ENCODE measurements at places on chromosomes 11 and 22. TPM values are rescaled to one million over a fixed set of nuclear protein-coding genes. Genes with fewer than 3 reads are reported as not detected.

The PGA5 gene
- total RNA-seq, result 0.67 TPM

DNA sequence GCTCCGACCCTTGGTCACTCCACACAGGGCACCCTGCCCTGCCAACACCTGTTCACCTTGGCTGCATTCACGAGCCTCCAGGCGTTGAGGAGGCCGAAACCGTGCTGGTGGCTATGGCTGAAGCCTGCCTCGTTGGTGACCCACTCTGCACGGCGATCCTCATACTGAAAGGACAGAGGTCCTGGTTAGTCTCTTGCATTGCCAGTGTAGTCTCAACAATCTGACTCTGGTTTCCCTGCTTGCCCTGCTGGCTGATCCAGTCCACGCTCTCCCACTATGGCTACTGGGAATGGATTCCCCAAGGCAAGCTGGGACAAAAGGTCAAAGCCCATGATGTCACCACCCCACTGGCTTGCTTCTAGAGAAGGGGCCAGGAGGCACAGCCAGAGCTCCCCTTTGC lies 12.9 kb downstream of the PCSK7 start:
- DNase-seq, result no peak
- peaks cover 27% of the 10 kb centered on the region for H3K36me3 ChIP-seq
- H3K4me1 ChIP-seq, result no peaks in the 10 kb centered on the region
- no peak overlapping the region for H3K27ac ChIP-seq

The GVQW3 gene
- total RNA-seq, result 8.1 TPM

DNA sequence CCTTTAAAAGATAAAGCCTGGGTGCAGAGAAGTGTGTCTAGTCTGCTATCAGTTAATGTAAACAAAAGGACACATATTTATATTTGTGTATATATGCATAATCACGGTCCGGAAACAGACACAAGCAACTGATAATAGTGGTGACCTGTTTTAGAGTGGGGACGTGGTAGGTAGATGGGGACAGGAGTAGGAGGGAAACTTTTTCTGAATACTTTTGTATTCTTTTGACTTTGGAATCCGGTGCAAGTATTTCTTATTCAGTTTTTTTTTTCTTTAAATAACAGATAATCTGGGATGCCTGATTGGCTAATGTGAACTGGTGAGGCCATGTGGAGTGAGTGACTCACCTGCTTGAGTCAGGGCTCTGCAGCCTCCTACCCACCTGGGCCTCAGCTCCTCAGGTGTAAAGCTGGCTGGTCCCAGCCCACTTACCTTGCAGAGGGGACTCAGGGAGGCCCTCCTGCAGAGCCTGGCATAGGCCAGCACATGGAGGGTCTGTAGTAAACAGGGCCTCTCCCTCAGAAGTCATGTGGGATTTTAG lies 15.3 kb downstream of the MICAL2 start:
- H3K27me3 ChIP-seq, result no peaks in the 10 kb centered on the region
- H3K27ac ChIP-seq, result no peak overlapping the region
- no peak overlapping the region for H3K4me3 ChIP-seq
- H3K36me3 ChIP-seq, result no peaks in the 10 kb centered on the region
- no peak for DNase-seq

- H3K4me1 ChIP-seq, result no peaks in the 10 kb centered on the region
- DNase-seq, result no peak
- H3K27ac ChIP-seq, result no peak overlapping the region
- no peak overlapping the region for H3K4me3 ChIP-seq
- H3K36me3 ChIP-seq, result no peaks in the 10 kb centered on the region
These were observed 68.2 kb downstream of the USP35 start for GRCh38 chr11:78256962-78257361.

DNA sequence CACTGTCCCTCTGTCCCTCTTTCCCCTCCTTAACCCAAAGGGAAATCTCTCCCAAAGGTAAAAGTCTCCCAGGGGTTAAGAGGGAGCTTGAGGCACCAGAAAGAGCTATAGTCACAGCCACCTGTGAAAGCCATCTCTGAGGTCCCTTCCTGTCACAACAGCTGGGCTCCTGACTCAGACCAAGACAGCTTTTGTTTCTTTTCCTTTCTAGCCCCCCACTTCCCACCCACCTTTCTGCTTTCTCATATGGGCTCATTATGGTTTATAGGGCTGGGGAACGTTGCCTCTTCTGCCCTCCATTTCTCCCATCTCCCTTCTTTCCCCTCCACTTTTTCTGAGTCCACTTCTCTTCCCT lies 19.1 kb downstream of the MIF start:
- peak overlapping the region; percentile 74 for H3K27ac ChIP-seq
- peak overlapping the region; percentile 54 for H3K4me3 ChIP-seq
- H3K36me3 ChIP-seq, result no peaks in the 10 kb centered on the region
- no peak for DNase-seq
- H3K4me1 ChIP-seq, result peaks cover 8% of the 10 kb centered on the region

DNA sequence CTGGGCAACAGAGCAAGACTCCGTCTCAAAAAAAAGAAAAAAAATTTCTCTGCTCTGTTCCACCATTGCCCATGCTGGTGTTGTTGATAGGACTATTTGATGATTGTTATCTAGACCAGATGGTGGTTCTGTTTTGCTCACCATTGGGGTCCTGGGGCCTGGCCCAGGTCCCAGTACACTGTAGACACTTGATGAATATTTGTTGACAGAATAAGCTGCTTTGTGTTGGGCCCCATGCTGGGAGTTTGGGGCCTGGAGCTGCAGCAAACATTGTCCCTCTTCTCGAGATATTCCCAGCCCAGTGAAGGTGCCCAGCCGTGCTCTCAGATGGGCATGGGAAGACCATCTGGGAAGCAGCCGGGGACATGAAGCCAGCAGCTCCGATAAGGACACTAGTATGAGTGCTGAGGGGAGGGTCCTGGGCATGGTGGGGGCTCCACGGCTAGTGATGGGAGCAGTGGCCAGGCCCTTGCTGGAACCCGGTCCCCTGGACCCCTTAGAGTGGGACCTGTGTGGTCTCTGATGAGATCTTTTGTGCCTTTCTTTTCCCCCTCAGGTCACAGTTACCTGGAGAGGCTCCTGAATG lies 13.6 kb downstream of the INCENP start:
- no peaks in the 10 kb centered on the region for H3K27me3 ChIP-seq
- DNase-seq, result no peak
- H3K27ac ChIP-seq, result no peak overlapping the region
- peaks cover 21% of the 10 kb centered on the region for H3K36me3 ChIP-seq

The CD3D gene
- total RNA-seq, result not detected

DNA sequence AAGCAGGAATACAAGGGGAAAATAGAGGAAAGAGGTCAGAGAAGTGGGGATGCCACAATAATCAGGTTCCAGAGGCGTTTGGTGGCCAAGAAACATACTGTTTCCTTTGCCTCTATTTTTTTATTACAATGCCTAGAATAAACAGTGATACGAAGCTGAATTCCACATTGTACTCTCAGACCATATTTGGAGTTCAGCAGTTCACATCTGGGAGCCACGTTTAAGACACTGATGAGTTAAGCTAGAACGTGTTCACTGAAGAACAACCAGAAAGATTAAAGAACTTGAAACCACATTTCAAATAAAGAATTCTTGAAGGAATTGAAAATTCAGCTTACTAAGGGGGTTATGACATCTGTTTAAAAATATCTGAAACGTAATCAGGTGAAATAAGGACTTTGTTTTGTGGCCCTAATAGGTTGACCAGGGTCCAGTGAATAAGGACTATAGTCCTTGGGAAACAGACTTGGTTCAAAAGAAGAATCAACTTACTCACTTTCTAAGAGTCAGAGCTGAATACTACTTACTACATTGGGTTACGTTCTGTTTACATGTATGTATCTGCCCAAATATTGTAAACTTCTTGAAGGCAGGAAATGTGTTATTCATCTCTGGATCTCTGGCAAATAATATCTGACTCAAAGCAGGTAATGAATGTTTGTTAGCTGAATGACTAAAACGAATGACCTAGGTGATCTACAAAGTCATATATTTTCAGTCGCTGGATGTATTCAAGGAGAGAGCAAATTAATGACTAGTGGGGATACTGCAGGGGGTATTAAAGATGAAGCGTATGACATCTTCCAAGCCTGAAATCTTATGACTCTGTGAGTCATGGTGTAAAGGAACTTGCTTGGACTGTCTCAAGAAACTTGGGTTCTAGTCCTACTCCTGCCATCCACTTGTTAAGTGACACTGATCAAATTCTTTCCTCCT lies 247.0 kb upstream of the NARS2 start:
- H3K4me1 ChIP-seq, result no peaks in the 10 kb centered on the region
- no peaks in the 10 kb centered on the region for H3K27me3 ChIP-seq
- H3K4me3 ChIP-seq, result no peak overlapping the region
- H3K27ac ChIP-seq, result no peak overlapping the region
- no peak for DNase-seq

DNA sequence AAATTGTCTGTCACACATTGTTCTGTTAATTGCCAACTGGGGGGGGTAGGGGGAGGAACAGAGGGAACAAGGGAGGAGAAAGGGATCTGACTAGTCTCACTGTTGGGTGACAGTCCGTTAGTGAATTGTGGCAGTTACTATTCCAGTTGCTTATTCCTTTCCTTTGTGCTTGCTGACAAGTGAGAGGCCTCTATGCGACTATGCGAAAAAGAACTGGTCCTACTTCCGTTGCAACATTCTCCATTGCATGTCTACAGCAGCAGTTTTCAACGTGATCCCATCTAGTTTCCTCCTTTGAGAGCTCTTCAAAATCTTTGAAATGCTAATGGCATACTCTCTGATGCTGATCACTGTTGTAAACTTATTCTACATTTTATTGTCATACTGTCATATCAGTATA lies 672.2 kb downstream of the LRRC4C start:
- H3K4me3 ChIP-seq, result no peak overlapping the region
- H3K27ac ChIP-seq, result no peak overlapping the region
- H3K36me3 ChIP-seq, result no peaks in the 10 kb centered on the region
- no peak for DNase-seq
- no peaks in the 10 kb centered on the region for H3K4me1 ChIP-seq

The OR51B4 gene
- not detected for total RNA-seq

DNA sequence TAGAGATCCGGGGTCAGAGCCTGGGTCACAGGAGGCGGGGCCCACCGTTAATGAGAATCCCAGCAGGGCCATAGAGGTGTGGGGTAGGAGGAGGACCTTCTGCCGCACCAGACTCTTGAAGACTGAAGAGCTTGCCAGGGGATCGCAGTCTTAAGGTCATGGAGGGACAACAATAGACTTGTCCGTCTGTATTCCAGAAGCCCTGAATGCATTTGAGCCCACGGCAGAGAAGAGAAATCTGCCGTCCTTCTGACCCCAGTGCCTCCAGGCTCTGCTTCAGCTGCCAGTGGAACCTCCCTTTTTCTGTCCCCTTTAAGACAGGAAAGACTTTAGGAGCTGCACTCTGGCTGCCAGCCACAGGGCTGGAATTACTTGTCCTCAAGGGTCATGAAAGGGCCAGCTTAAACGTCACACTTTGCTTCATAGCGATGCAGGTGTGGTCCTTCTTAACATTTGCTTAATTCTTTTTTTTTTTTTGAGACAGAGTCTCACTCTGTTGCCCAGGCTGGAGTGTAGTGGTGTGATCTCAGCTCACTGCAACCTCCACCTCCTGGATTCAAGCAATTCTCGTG lies 15.5 kb upstream of the ST3GAL4 start:
- no peaks in the 10 kb centered on the region for H3K36me3 ChIP-seq
- H3K4me1 ChIP-seq, result no peaks in the 10 kb centered on the region
- H3K27ac ChIP-seq, result no peak overlapping the region

GRCh38 chr22:42985531-42985905 lies 29.4 kb downstream of the PACSIN2 start:
- H3K4me1 ChIP-seq, result peaks cover 10% of the 10 kb centered on the region
- H3K36me3 ChIP-seq, result no peaks in the 10 kb centered on the region
- H3K27me3 ChIP-seq, result no peaks in the 10 kb centered on the region
- no peak overlapping the region for H3K27ac ChIP-seq
- H3K4me3 ChIP-seq, result no peak overlapping the region
- DNase-seq, result no peak

DNA sequence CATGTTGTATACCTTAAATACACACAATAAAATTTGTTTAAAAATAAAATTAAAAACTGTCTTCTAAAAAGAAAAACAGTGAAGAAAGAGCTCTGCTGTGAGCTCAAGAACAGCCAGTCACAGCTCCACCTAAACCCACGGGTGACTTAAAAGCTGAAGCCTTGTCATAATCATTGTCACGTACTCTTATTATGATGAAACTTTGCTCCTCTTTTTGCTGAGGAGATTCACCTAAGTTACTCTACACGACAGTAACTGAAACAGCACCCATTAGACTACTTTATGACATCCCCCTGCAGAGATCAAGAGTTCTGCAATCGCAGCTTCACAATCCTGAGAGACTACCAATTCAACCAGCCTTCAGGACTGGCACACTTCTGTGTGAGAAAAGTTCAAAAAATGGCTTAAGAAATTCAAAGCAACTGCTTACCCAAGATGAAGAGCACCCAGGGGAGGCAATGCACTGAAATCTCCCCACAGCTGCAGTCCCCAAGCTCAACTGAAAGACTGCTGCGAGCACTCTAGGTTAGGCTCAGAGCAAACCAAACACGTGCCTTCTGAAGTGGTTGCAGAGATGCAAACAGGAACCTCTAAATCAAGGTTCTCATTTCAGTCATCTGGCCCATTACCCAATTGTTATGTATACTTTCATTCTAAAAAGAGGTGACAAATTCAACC lies at the start of gene JAML:
Gene JAML (minus strand): TSS at position 501 of the 678 bp plus-strand sequence. CDS start 10,145 bp downstream, outside the sequence.
- no peaks in the 10 kb centered on the region for H3K4me1 ChIP-seq
- no peak within 1 kb of the TSS for H3K27ac ChIP-seq
- no peaks in the 10 kb centered on the region for H3K36me3 ChIP-seq

The MPZL2 gene
- total RNA-seq, result 2.4 TPM

The OVCH2 gene
- total RNA-seq, result 0.78 TPM

DNA sequence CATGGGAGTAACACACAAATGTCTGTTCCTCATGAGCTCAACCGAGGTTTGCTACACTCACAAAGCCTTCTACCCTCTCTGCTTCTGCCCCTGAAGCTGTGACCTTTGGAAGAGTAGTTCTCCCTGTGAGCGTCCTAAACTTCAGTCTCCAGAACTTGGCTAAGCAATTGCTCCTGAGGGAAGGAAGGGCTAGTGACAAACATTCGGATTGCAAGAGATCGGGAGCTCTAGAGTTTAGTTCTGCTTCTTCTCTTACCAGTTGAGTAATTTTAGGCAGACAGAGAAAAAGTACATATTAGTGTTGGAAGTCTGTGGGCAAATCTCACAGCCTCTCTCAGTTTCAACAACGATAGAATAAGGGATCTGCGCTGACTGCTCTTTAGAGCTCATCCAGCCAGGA lies 27.3 kb upstream of the ELF5 start:
- no peak overlapping the region for H3K27ac ChIP-seq
- H3K36me3 ChIP-seq, result no peaks in the 10 kb centered on the region
- no peaks in the 10 kb centered on the region for H3K4me1 ChIP-seq

The DEFB131B gene
- not detected for total RNA-seq

DNA sequence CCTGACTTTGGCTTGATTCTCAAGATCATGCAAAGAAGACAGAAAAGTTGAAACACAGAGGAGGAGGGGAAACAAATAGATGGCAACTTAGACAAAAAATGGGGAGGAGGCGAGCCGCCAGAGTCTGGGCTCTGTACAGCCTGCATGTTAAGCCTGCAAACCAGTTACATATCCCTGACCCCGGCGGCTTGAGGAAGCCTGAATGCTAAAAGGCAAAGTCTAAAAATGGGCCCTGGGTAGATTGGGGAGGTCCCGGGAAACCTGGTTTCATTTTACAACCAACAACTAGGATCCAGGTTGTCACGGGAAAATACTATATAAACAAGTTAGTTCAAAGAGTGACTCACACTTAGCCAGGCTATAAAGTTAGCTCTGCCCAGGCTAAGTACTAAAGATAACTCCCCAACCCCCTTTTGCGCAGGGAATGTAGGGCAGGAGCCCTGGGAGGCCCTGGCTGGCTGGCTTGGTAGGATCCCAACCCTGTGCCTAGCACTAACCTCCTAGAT lies 18.8 kb upstream of the ZBTB16 start:
- no peak for DNase-seq
- no peaks in the 10 kb centered on the region for H3K27me3 ChIP-seq
- no peaks in the 10 kb centered on the region for H3K36me3 ChIP-seq
